ENCODE measurements at places on chromosomes 13 and 19.

GRCh38 chr19:926589-927350 is 935 bp downstream of the ARID3A start:
- peak; percentile 40 for DNase-seq

DNA sequence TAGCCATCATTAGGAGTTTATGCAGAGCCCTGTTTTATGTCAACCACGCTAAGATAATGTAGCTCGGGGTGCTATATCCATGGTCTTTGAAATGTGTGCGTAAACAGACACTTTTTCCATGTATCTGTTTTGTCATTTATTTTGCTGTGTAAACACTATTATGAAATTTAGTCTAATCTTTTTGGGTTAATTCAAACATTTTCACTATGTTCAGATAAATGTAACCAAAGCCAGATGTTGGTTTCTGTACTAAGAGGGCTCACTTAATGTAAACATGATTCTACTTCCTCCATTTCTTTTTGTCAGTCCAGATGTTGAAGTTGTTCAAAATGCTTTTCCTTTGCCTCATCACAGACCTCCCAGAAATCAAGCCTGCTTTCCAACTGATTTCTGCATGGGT is 499.5 kb upstream of the GPC6 start:
- peak; percentile 15 for DNase-seq

DNA sequence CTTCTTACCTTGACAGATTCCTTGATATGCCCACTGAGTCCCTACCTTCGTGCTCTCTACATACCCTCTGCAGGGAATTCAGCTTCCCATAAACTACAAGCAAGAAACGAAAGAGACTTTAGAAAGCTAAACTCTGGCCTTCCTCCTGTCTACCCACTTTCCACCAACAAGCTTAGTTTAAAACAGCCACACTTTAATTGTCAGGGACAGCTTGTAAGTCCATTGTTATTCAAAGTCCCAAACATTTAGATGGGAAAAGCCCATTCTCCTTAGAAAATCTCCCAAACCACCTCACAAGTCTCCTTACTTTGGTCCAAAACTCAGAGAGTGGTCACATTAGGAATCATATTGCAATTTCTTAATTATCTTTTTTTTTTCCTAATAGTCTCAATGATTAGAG is 2695.8 kb downstream of the PCDH9 start:
- no peak for DNase-seq

GRCh38 chr13:76992548-76993001 is 694 bp downstream of the CLN5 start:
- DNase-seq: peak; percentile 9

DNA sequence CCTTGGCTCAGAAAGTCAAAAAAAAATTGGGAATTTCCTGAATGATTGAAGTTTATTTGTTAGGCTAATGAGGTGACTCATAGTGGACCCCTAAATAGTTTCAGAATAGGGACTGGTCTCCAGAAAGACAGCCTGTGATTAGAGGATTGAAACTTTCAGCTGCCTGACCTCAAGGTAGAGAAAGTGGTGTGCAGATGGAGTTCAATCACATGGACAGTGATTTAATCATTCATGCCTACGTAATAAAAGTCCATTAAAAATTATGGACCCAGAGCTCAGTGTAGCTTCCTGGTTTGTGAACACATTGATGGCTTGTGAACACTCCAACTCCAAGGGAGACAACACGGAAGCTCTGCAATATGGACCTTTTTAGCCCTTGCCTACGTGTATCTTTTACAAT is 533.2 kb upstream of the PCDH9 start:
- no peak for DNase-seq

DNA sequence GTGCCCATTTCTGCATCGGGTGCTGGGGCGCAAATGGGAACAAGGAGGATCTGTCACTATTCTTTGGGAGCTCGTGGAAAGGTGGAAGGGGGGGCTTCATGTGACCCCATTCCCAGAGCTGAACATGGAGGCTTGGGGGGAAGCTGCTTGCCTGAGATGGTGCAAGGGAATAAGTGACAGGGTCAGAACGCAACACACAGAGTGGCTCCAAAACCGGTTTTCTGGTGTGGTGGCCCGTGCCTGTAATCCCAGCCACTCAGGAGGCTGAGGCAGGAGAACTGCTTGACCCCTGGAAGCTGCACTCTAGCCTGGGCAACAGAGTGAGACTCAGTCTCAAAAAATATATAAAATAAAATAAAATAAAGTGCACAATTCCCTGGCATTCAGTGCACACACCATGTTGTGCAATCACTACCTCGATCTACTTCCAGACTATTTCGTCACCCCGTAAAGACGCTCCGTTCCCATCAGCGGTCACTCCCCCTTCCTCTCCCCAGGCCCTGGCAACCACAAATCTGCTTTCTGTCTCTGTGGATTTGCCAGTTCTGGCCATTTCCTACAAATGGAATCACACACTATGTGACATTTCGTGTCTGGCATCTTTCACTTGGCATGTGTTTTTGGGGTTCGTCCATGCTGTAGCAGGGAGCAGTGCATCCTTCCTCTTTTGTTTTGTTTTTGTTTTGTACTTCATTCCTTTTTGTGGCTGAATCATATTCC is 18.2 kb upstream of the COMP start:
- DNase-seq: peak; percentile 67

GRCh38 chr19:30167976-30168635 is 204.1 kb upstream of the ZNF536 start:
- DNase-seq: no peak

DNA sequence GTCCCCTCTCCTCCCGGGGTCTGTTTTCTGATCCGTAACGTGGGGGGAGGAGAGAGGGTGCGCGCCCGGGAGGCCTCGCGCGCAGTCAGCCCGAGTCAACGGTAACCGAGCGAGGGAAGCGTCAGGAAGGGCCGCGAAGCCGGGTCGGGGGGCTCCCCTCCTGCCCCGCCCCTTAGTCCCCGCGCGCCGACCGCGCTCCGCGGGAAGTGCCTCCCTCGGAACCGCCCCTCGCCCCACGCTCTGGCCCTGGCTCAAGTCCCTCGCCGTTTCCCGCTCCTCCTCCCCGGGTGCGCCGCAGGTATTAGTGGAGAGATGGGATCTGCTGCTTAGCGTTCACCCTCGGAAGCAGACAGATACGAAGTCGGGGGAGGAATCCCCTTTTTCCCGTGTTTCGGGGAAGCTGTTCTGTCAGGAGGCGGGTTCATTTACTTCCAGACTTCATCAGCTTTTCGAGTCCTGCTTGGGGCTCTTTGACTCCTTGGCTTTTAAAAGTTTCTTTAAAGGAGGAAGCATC is 770 bp downstream of the HNRNPM start:
- no peak for DNase-seq

GRCh38 chr13:20686863-20687579 is 16.5 kb upstream of the IL17D start:
- DNase-seq: no peak

- DNase-seq: peak; percentile 13
Observed at GRCh38 chr19:10748927-10749434, 31.1 kb downstream of the DNM2 start.

DNA sequence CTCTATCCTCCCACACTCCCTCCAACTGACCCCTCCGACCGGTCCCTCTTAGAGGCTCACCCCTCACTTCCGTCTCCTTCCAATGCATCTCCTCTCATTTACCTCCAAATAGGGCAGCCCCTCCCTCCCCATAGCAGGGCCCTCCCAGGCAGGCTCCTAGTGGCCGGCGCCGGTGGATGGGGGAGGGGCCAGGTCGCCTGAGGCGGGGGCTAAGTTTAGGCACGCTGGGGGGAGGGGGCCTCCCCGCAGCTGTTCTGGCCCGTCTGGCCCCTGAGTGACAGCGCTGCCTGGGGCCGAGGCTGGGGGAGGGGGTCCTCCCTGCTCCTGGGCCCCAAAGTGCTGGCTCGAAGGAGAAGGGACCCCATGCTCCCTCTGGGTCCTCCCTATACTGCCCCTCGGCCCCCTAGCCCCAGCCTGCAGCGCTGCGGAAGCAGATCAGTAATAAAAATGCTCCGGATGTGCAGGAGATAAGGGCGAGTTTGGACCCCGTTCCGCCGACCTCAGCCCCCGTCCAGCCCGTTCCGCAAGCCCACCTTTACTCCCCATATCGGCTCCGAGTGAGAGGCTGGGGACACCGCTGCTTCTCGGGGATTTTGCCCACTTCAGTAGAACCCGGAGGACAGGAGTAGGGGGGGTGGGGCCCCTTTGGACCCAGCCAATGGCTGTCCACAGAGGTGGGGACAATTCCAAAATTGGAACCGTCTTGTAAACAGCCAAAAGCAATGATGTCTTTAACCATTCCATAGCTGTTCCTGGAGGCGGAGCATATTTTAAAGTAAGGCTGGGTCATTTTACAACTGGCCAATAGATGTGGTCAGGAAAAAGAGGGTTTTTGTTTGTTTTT is 4.0 kb downstream of the RTN2 start:
- peak; percentile 71 for DNase-seq

DNA sequence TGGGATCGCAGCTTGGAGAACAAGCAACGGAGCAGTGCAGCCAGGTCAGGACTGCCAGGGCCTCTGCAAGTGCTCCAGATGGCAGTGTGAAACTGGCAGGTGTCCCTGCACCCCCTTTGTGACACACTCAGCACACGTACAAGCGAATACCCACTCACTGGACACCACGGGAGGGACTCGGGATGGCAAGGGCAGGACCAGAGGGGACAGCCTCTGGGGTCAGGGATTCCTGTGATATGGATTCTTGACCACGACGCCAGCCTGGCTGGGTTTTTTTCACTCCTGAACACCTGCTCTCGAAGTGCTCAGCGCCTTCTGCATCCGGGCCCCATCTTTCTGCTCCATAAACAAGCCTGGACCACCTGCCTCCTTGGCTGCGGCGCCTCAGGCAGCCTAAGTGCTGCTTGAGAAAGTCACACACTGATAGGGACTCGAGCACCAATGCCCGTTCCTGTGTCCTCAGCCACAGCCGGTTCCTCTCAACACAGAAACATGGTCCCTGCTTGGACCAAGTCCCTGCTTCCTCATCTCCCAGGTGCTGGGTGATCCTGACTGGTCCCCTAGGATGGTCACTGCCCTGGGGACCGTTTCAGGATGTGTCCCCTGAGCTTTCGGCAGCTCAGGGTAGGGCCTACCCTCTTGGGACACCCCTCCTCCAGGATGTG is 22.0 kb downstream of the ELAVL1 start:
- DNase-seq: no peak

DNA sequence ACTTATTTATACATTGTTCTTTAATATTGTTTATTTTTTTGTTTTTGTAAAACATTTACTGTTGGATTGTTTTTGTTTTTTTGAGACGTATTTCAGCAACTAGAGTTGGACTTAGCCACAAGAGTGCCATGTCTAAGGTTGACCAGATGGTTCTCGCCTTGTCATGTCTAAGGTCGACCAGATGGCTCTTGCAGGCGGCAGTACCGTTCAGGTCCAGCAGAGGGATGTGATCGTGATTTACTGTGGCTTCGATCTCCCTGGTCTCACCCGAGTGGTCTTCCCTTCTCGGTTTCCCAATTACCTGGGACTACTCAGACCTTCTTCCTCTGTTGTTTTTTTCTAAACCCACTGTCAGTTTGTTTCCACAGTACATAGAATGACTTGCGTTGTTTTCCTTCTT is 1438.6 kb downstream of the UQCRFS1 start:
- DNase-seq: no peak

- DNase-seq: no peak
Observed at GRCh38 chr19:45217193-45217956, 27.8 kb downstream of the EXOC3L2 start.

DNA sequence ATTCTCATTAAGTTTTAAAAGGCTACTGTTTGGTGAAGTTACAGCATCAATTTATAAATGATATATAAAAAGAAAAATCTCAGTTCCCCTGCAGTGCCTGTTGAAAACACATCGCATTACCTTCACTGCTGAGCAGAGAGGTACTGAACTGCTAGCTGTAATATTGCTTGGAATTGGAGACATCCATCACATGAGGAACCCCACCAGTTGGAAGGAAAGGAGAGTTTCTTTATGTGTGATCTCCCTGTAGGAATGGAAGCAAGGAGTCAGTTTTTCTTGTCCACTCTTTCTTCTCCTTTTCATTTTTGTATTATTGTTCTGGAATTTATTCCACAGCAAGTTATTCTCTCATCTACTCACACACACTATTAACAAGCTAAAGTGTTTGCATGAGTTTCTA is 1586.0 kb upstream of the PRR20A start:
- DNase-seq: no peak

DNA sequence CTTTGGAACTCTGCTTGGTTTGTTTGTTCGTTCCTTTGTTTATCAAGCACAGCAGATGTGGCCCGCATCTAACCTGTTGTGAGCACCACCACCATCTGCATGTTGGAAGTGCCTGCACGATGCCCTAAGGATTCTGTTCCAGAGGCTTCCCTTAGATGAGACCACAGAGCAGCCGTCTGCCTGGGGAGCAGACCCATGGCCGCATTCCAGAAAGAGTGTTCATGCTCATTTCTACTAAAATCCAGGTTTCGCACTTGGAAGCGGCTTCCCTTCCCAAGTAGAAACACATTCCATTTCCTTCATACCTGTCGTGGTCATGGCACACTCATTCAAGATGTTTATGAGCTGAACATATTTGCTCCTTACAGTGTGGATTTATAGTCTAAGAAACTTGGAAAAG is 27.2 kb downstream of the COL4A2 start:
- peak; percentile 94 for DNase-seq

DNA sequence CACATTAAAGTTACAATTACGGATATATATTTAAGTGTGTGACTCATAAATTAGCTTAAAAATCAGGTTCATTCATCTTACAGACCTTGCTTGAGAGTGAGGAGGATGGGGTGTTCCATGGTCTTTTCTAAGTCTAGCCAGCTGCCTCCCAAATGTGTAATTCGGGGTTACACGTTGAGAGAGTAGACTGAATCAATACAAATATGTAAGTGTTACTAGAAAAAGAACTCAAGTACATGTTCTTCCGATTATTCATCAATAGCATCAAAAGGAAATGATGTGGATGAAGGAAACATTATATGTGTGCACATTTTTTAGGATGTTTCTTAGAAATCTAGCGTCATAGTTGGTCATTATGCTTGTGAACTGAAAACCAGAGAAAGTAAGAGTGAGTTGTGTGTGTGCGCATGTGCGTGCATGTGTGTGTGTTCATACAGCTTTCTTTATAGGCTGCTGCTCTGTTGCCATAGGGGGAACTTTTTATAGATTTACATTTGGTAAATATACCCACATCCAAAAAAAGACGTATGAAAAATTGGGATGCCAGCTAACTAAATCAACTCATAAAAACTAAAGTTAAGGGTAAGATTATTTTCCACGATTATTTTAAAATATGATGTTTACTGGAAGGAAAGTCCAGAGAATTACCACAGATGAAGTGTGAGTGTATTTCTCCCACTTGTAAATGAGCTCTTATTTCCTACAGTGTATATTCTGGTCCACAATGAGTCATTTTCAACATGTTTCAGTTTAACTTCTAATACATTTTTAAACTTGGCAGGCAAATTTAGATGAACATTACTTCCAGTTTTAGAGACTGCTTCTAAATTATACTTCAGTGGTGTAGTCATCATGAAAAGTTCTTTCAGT is 82.4 kb downstream of the PIBF1 start:
- peak; percentile 57 for DNase-seq

GRCh38 chr19:16566161-16566560 is 6.1 kb downstream of the SLC35E1 start:
- DNase-seq: no peak

GRCh38 chr13:114056205-114057013 is 76.0 kb downstream of the RASA3 start:
- no peak for DNase-seq

- no peak for DNase-seq
Observed at GRCh38 chr19:46847528-46847927, 3.1 kb downstream of the AP2S1 start.

- DNase-seq: no peak
Observed at GRCh38 chr19:18989316-18989715, 44.0 kb downstream of the SUGP2 start.

Data from fibroblast of skin of right quadriceps (primary cell).